ENCODE measurements at places on chromosomes 3 and 15.

DNA sequence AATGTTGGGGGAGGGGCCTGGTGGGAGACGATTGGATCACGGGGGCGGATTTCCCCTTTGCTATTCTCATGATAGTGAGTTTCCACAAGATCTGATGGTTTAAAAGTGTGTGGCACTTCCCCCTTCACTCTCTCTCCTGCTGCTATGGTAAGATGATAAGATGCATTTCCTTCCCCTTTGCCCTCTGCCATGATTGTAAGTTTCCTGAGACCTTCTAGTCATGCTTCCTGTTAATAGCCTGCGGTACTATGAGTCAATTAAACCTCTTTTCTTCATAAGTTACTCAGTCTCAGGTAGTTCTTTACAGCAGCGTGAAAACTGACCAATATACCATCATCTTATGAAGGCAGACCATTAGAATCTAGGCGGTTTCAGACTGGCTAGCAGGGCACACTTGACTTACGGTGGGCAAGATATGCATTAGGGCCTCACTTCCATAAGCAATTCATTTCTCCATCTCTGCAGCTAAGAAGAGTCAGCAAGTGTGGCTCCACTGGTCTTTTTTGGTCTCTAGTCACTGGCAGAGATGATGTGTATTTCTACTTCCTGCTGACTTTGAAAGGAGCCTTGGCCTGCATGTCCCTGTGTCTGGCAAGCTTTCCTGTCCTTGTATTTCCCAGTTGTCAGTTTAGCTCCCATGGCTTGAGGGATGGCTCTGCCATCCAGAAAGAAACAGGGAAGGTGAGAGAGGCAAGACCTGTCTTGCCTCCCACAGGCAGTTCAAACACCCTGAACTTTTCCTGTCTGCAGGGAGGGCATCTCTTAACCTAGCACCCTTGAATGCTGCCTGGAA lies 109.0 kb upstream of the ADAMTS9 start:
- no peak for DNase-seq

GRCh38 chr3:122353893-122354401 lies 28.9 kb downstream of the CSTA start:
- no peak for DNase-seq

- peak; percentile 83 for DNase-seq
These were observed 76.0 kb downstream of the HMG20A start for GRCh38 chr15:77496715-77497109.

DNA sequence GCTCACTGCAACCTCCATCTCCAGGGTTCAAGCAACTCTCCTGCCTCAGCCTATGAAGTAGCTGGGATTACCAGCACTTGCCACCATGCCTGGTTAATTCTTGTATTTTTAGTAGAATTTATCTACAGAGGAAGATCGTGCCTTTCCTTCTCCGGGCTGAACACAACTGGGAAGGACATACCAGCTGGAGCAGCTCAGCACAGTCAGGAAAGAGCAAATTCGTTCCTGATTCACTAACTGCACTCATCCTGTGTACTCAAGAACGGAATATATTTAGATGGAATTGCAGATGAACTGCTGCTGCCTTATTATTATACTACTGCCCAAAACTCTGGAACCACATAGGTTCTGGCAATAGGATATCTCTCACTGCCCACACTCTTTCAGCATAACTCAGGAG lies 27.1 kb upstream of the P4HTM start:
- no peak for DNase-seq

- no peak for DNase-seq
These were observed 524.9 kb downstream of the ZNF385D start for GRCh38 chr3:21226086-21226485.

GRCh38 chr3:165716592-165716991 lies 120.6 kb downstream of the BCHE start:
- DNase-seq = no peak

- DNase-seq = no peak
These were observed 30.8 kb upstream of the MAP3K13 start for GRCh38 chr3:185332026-185332735.
